Uterine smooth muscle cell (primary cell): ENCODE measurements at places on chromosomes 7 and 10. TPM values are rescaled to one million over a fixed set of nuclear protein-coding genes. Genes with fewer than 3 reads are reported as not detected.

Gene GAD2
- total RNA-seq: not detected in 2 replicates

Gene SLC26A3
- not detected in 2 replicates for total RNA-seq

Gene SLIT1
- under 0.01 and 0.11 TPM in 2 replicates for total RNA-seq

Gene IKZF1
- not detected in 2 replicates for total RNA-seq

Gene OGDHL
- total RNA-seq: 0.22 and 0.37 TPM in 2 replicates

Gene PRKG1
- total RNA-seq: 26.3 and 38.7 TPM in 2 replicates

Gene POU6F2
- total RNA-seq: not detected in 2 replicates

Gene MMRN2
- 3.9 and 14.9 TPM in 2 replicates for total RNA-seq

Gene BMPER
- 3.2 and 5.0 TPM in 2 replicates for total RNA-seq

Gene OR2A7
- 0.12 TPM in 1 of 2 replicates, not detected in the other for total RNA-seq

Gene FOXP2
- total RNA-seq: 3.5 and 6.6 TPM in 2 replicates

Gene PNLIPRP2
- not detected in 2 replicates for total RNA-seq

Gene LRRD1
- 0.11 TPM in 1 of 2 replicates, not detected in the other for total RNA-seq

Gene SSC4D
- total RNA-seq: 0.55 and 0.75 TPM in 2 replicates

Gene TCF7L2
- 2.8 and 6.1 TPM in 2 replicates for total RNA-seq

Gene GRM8
- total RNA-seq: 0.11 TPM in 1 of 2 replicates, not detected in the other

Gene CPED1
- total RNA-seq: 117 and 158 TPM in 2 replicates

Gene PRKAR2B
- 15.6 and 23.4 TPM in 2 replicates for total RNA-seq

Gene KCND2
- 2.0 and 4.9 TPM in 2 replicates for total RNA-seq

Gene TMED4
- 151 and 160 TPM in 2 replicates for total RNA-seq

Gene MBL2
- total RNA-seq: not detected in 2 replicates

Gene SPDYE2
- total RNA-seq: not detected in 2 replicates

Gene AVL9
- total RNA-seq: 49.0 and 61.9 TPM in 2 replicates

Gene MAT1A
- total RNA-seq: not detected in 2 replicates

Gene CYP26A1
- total RNA-seq: not detected in 2 replicates

Gene LGI1
- total RNA-seq: not detected in 2 replicates
